ENCODE measurements at places on chromosomes 13 and 19.

GRCh38 chr13:26785838-26786630 lies 25.4 kb upstream of the GPR12 start:
- peak; percentile 49 for DNase-seq

- DNase-seq, result no peak
Observed at GRCh38 chr13:19179916-19180315, 1.7 kb downstream of the TUBA3C start.

DNA sequence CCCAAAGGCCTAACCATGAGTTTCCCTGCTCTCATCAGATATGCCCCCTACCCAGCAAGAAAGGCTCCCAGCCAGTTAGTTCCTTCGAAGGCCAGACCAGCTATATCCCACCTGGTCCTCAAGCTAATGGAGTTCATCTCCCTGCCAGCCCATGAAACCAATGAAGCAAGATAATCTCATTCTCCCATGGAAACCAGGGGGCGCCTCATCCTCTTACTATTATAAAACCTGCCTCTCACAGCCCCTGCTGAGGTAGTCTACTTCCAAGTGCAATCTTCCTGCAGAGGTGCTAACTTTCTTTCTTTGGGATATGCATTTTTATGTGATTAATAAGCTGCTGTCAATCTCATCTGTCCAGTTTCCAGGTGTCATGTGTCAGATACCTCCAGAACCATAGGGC lies 34.0 kb upstream of the ZNF573 start:
- no peak for DNase-seq

GRCh38 chr19:30074096-30074495 lies 132.1 kb downstream of the URI1 start:
- no peak for DNase-seq

DNA sequence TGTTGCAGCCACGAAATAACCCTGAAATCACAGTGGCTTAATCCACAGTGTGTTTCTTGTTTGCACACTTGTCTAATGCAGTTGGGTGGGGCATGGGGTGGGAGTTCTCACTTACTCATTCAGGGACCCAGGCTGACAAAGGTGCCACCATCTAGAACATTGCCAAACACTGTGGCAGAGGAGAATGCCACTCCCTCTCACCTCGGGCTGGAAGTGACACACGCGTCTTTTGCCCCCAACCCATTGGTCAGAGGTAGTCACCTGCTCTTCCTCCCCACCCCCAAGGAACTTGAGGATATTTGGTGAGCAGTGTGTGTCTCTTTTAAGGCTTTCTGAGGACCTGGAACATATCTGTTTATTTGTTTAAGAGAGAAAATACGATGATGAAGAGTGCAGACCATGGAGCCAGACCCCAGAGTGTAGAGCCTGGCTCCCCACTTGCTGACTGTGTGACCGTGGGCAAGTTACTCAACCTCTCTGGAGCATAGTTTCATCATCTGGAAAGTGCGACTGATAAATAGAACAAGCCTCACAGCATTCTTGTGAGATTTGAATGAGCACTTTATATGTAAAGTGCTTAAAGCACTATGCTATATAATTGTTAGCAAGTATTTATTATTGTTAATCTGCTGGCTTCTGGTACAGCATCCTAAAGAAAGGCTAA lies 17.4 kb downstream of the GPR183 start:
- peak; percentile 89 for DNase-seq

- DNase-seq, result no peak
Observed at GRCh38 chr19:18090545-18091216, 3.9 kb upstream of the IL12RB1 start.

DNA sequence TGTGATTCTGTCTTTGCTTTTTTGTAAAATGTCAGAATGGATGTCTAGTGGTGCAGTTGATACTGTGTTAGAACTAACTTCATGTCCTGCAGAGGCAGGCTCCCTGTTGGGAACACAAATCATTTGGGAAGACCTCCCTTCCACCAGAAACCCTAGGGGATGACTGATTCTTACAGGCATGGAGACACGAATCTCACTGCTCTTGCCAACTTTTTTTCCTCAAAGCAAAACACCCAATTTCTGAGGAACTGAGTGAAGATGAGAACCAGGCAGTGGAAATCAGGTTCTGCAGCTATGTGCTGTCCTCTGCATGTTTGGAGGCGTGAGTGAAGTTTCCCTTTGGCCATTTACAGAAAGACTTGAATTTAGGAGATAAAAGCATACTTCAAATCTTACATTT lies 87.5 kb upstream of the CSNK1A1L start:
- DNase-seq, result no peak

GRCh38 chr13:41061914-41062837 lies 867 bp downstream of the WBP4 start:
- no peak for DNase-seq

- DNase-seq, result no peak
Observed at GRCh38 chr19:11749751-11750150, 11.0 kb upstream of the ZNF823 start.

GRCh38 chr19:3969435-3970312 lies 1.2 kb downstream of the DAPK3 start:
- no peak for DNase-seq

- DNase-seq, result peak; percentile 67
Observed at GRCh38 chr19:1650650-1651567, 1.5 kb downstream of the TCF3 start.

DNA sequence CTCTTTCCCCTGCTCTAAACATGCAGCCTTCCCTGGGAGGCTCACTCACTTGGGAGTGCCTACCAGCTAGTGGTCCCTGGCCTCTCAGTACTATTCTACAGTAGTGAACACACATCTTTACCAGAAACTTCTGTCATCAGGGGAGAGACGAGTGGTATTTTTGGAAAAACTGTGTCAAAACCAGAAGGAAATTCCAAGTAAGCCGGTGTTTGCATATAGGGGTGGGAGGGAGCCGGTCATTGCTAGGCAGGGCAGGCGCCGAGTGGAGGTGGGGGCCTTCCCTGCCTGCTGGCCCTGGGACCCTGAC lies 7.0 kb downstream of the RPS9 start:
- DNase-seq, result no peak

DNA sequence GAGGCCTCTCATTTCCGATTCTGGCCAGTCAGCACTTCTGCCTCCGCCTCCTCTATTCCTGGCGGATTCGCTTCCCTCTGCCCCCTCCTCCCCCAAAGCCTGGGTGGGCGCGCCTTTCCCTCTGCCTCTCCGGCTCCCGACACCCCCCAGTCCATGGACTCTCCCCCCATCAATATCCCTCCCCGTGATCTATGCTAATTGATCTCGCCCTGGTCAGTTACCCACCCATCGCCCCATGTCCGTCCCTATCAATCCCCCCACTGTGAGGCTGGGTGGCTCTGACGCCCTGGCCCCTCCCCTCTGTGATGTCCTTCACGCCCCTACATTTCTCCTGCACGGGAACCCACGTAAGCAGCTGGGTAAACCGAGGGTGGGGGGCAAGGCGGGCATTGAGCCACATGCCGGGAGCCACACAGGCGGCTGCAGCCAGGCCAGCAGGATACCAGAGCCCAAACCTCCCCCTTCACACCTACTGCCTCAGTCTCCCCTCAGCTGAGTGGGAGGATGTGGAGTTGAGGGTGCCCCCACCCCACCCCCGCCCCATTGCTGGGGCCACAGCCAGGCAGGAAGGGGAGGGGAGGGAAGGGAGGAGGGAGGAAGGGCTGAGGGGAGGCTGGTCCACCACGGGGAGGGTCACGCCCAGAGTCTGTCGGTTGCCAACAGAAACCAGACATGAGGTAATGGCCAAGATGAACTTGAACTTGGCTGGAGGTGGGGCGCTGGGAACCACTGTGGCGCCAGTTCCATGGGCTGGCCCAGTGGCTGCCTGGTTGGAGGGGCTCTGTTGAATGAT lies 21.0 kb downstream of the SMIM24 start:
- no peak for DNase-seq

GRCh38 chr13:22201375-22201925 lies 530.6 kb downstream of the FGF9 start:
- no peak for DNase-seq

DNA sequence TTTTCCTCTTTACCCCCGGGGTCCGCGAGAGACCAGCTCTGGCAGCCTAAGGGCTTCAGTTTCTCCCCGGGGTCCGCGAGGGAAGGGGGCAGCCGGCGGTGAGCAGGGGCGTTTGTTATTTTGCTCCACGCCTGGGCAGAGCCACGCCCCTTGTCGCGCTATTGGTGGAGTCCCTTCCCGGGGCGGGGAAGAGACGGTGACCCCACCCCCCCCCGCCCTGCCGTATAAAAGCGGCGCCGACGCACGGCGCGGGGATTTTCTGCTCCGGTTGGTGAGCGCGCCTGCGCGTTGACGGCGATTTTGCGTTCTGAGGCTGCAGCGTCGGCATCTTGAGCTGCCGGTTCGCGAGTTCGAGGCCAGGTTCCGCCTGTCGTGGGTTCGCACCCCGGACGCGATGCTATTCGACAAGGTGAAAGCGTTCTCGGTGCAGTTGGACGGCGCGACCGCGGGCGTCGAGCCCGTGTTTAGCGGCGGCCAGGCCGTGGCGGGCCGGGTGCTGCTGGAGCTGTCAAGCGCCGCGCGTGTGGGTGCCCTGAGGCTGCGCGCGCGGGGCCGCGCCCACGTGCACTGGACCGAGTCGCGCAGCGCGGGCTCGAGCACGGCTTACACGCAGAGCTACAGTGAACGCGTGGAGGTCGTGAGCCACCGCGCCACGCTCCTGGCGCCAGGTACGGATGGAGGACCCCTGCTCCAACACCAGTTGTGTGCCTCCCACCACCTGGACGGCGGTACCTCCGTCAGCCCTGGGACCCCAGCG lies at the start of gene ARRDC2:
Gene ARRDC2, plus strand, starts transcription at position 254 of the 757 bp plus-strand sequence. Its CDS starts 141 bp downstream, at position 395.
- peak; percentile 91 for DNase-seq

DNA sequence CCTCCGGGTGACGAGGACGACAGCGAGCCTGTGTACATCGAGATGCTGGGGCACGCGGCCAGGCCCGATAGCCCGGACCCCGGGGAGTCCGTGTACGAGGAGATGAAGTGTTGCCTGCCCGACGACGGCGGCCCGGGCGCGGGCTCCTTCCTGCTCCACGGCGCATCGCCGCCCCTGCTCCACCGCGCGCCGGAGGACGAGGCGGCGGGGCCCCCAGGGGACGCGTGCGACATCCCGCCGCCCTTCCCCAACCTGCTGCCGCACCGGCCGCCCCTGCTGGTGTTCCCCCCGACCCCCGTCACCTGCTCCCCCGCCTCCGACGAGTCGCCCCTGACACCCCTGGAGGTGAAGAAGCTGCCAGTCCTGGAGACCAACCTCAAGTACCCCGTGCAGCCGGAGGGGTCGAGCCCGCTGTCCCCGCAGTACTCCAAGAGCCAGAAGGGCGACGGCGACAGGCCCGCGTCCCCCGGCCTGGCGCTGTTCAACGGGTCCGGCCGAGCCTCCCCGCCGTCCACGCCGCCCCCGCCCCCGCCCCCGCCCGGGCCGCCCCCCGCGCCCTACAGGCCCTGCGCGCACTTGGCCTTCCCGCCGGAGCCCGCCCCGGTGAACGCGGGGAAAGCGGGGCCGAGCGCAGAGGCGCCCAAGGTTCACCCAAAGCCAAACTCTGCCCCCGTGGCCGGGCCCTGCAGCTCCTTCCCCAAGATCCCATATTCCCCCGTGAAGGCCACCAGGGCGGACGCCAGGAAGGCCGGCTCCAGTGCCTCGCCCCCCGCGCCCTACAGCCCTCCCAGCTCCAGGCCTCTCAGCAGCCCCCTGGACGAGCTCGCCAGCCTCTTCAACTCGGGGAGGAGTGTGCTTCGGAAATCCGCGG lies 511.3 kb downstream of the MYO16 start:
- DNase-seq, result no peak

DNA sequence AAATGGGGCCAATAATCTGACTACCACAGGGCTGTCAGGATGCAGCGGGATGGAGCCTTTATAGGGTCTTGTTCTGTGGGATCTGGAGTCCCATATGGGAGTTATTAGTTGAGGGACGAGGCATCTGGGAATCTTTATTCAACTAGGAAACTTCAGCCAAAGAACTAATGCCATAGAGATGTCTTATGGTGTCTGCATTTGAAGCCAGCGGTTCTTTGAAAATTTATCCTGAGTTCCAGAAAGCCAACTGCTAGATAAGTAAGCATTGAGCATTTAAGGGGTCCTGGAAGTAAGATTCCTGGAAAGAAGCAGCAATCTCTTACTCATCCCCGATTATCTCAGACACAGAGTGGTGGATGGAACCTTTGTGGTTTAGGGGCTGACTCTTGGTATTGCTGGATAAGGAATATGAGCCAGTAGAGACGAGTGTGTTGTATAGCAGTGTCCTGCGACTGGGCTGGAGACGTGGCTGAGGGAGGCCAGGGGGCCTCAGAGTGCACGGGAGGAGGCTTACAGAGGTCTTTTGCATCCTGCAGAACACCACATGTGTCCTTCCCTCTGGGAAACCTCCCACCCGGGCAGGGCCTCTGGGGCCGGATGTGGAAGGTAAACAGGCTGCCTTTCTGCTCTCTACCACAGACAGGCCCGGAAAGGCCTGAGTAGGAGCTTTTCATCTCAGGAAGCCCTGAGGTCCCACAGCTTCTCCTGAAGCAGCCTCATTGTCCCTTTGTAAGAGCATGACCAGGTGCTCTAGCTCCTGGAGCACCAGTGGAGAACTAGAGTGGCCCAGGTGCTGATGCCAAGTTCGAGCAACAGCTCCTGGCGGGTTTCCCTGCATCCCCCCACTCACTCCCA lies 28.8 kb downstream of the ACTN4 start:
- DNase-seq, result no peak

- DNase-seq, result peak; percentile 16
Observed at GRCh38 chr19:55642153-55643002, 1.1 kb upstream of the ZNF581 start.

GRCh38 chr13:51444922-51445321 lies 7.9 kb downstream of the INTS6 start:
- DNase-seq, result peak; percentile 24

GRCh38 chr19:35013041-35013819 lies 13.1 kb downstream of the GRAMD1A start:
- peak; percentile 82 for DNase-seq

- no peak for DNase-seq
Observed at GRCh38 chr19:42165146-42165545, 32.9 kb upstream of the POU2F2 start.

- DNase-seq, result no peak
Observed at GRCh38 chr19:19137556-19138108, 646 bp downstream of the TMEM161A start.

DNA sequence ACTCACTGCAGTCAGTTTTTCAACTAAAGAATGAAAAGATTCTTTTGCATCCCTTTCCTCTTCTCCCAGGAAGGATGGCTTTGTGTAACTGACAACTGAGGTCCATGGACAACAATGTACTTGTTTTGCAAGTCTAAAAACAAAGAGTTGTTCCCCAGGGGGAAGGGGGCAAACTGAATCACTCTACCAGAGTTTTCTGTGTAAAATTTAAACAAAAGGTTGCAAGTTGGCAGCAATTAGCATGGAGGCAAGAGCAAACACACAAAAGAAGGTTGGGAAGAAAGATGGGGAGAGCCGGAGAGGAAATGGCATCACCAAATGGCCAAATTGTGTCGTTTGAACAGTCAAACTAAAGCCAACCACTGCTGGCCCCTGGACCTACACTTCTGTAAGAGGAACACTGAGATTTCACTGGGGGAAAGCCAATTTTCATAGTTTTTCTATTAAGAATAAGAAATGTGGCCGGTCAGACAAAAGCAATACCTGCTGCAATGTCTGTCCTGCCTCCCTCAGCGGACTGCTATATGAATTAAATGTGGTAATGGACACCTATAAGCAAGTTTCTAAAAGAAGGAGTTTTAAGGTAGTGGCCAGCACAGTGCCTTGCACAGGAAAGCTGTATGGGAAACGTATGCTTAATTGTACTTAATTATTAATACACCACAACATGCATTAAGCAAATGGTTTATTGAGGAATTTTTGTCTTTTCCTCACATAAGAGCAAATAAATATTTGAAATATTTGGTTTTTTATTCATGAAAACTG lies 16.1 kb upstream of the SACS start:
- DNase-seq, result no peak
